ENCODE measurements at places on chromosomes 6 and 20.

- no peak for DNase-seq
Observed at GRCh38 chr6:36042618-36043260, 15.1 kb downstream of the MAPK14 start.

- no peak for DNase-seq
Observed at GRCh38 chr6:34638834-34639736, 57.5 kb downstream of the ILRUN start.

DNA sequence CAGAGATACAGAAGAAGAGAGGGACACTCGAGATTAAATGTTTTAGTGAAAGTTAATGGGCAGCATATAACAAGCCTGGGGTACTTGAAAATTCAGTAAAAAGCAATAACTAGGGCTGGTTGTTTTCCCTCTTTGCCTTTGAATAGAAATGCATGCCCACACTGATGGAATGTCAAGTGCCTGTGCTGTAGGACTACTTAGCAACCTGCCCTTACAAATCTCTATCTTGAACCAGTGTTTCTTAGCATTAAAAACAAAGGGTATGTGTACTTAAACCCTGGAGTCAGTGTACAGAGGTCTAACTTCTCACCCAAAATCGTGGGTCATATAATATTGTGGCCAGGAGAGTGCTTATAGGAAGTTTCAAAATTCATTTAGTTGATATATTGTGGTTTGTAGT lies 37.1 kb downstream of the RNF144B start:
- no peak for DNase-seq

DNA sequence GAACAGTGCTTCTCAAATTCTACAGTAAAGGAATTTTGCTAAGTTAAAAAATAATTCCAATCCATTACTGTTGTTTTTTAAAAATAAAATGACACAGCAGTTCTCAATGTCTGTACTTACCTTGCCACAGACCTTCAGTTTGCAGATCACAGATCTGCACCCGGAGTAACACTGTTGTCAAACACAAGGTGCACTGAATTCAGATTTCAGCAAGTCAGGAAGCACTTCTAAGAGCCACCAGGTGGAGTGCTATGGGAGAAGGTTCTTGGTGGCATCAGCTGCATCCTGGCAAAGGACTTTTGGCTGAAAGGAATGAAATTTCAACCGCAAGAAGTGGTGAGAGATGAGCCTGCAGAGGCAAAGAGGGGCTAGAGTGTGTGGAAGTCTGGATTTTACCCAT lies 17.4 kb downstream of the RSPH4A start:
- DNase-seq: no peak

DNA sequence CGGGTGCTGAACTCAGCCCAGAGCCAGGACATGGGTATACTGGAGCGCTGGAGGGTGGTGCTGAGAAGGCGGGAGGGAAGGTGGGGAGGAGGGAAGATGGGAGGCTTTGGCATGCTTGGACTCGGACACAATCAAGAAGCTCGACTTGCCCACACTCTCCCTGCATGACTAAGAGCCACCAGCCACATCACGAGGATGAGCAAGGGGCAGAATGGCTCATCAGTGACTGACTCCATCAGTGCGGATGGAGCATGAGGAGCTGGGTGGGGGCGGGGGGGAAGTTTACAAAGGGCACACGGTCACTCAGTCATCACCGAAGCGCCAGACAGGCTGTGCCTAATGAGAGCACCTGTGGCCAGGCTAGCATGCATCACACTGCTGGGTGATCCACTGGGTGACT lies 222.8 kb downstream of the KIF16B start:
- DNase-seq: no peak

DNA sequence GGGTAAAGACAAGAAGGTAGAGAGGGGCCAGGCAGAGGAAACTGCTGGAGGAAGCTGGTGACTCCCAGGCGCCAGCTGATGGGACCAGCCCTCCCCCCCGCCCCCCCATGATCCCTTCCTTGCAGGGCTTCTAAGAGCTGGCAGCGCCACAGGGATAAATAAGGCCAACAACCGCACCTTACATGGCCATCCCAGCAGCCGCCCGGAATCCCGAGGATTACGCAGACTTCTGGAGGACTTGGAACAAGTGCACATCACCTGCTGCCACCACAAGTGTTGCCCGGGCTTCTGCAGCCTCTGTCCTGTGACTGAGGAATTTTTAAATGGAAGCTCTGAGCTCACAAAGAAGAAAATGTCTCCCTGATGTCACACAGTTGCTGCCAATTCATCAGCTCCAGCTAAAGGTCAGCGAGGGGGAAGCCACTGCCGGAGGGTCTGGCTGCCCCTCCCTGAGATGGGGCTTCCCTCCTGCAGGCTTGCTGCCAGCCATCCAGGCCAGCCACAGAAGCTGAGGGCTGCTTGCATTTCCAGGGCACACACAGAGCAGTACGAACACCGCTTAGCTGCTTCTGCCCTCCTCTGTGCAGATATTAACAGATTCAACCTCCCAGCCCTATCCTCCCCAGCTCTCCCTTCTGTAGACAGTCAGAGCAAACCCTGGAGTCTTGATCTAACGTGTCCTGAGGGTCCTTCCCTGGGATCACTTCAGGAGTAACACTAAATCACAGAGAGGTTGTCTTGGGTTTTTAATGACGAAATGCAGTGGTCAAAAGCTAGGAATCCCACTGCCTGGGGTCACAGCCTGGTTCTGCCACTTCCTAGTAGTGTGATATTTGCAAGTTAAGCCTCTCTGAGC lies 38.6 kb upstream of the PIM1 start:
- DNase-seq: peak; percentile 54

- peak; percentile 92 for DNase-seq
Observed at GRCh38 chr6:80004173-80005072, at the start of gene TTK. TTK (plus strand) TSS chr6:80004649; CDS start chr6:80005844, 1,195 bp downstream.

DNA sequence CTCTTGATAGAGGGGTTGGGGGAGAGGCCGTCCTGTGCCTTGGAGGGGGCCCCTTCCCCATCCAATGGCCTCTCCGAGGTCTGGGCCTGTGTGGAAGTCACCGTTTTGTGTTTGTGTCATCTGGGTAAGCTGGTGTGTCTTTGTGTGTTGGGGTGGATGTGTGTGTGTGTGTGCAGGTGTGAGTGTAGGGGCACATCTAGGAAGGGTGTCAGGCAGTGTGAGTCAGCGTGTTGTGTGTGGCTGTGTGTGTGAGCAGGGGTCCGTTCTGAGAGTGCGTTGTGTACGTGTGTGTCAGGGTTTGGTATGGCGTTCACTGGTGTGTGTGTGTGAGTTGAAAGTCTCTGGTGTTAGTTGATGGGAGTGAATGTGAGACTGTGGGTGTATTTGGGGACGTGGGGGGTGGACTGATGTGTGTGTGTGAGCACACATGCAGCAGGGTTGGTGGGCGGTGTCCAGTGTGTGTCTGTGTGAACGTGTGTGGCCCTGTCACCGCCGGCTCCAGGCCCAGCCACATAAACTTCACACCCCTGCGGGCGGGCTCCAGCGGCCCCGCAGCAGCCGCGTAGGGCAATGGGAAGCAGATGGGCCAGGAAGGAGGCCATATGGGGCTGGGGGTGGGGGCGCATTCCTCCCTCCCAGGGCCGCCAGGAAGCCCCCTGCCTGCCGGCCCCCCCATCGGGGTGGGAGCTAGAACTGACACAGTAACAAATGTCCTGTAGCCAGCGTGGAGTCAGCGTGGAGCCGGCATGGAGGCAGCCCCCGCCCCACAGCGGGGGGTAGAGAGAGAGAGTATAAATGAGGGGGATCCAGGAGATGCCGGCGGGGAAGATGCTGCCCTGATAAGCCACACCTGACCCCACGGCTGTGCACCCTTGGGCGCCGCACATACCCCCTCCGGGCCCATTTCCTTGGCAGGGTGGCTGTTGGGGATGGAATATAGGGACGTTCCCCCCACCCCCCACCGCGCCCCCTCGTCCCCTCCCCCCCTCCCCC lies 32.1 kb downstream of the SNAI1 start:
- no peak for DNase-seq

- no peak for DNase-seq
Observed at GRCh38 chr20:49394264-49394663, 88.2 kb downstream of the KCNB1 start.

DNA sequence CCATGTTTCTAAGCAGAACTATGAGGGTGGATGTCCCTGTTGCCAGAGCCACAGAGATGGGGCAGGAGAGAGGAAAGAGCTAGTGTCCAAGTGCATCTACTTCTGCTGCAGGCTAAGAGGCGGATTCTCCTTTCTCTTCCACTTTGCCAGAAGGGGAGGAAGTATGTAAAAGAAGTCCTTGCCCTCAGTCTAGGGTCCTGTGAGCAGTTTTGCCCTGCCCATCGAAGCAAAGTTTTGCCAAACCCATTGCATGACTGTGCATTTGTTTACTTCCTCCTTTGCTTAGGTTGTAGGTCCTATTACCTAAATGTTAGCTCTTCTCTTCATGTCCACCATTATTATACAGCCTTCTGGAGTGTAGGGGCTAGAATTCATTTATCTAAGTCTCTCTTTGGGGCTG lies 106.2 kb upstream of the ARMC2 start:
- DNase-seq: no peak

GRCh38 chr6:156197513-156197912 lies 579.7 kb upstream of the ARID1B start:
- DNase-seq: no peak

- no peak for DNase-seq
Observed at GRCh38 chr6:125957845-125958244, 1.3 kb downstream of the HINT3 start.

- no peak for DNase-seq
Observed at GRCh38 chr6:138277835-138278234, 59.5 kb upstream of the PBOV1 start.

DNA sequence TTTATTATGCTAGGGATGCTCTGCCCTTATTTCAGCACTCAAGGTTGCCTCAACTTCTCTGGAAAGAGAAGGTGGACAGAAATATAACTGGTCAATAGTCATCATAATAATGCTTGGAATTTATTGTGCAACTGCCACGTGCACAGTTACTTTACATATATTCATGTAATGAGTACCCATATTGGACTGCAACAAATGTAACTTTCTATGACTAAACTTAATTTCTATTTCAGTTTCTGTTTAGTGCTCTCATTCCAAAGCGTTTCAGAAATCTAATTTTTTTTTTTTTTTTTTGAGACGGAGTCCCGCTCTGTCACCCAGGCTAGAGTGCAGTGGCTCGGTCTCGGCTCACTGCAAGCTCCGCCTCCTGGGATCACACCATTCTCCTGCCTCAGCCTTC lies 28.3 kb upstream of the CD83 start:
- DNase-seq: no peak

DNA sequence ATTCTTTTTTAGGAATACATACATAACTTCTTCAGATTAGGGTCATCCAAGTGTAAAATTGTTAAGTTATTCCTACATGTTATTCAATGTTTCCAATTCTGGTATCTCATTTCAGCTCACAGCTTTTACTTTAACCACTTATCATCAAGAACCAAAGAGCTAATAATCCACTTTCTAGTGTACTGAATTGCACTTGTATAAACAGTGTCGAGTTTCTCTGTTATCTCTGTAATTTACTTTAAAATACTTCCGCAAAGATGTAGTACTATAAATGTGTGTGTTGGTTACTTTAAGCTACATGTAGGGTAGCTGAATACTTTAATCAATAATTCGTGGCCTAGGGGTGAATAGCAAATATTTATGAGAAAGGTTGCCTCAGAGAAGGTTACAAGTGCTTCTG lies 8.8 kb upstream of the GJA1 start:
- DNase-seq: no peak

- peak; percentile 53 for DNase-seq
Observed at GRCh38 chr6:118784641-118785164, 109.2 kb upstream of the ASF1A start.

DNA sequence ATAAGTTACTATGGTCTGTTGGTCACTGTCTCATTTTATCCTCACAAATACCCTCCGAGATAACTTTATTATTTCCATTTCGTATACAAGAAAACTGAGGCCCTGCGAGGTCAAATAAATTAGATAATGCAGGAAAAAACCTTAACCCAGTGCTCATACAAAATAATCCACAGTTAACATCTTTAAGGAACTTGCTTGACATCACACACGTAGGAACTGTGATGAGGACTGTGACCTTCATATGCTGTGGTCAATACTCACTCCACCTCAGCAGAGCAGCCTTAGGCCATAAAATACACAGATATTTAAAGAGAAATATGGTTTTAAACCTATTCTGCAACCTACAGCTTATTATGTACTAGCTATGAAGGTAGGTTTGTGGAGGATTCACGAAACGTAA lies 34.3 kb downstream of the PRDM1 start:
- DNase-seq: no peak

- no peak for DNase-seq
Observed at GRCh38 chr20:16083639-16084280, 489.5 kb downstream of the KIF16B start.

Data from nucleus accumbens (tissue), 56 donors.